Stimulated activated CD4-positive, alpha-beta T cell treated with anti-CD3 and anti-CD28 coated beads, Interleukin-2, amount 100 ng/mL, for 48 hours (primary cell): ENCODE measurements at places on chromosomes 6 and 20.

DNA sequence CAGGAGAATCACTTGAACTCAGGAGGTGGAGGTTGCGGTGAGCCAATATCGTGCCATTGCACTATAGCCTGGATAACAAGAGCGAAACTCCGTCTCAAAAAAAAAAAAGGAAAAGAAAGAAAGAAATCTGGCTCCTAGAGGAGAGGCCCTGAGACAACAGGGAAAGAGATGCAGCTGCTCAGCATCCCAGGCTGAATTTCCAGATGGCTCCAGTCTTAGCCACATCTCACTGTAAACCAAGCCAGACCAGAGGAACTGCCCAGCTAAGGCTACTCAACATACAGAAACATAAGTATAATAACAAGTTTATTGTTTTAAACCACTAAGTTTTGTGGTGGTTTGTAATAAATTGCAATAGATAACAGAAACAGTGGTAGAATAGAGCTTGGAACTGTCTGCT, 38.5 kb upstream of the TASP1 start:
- DNase-seq = no peak

- no peak for DNase-seq
These were observed 30.2 kb downstream of the CHD6 start for GRCh38 chr20:41587956-41588355.

- no peak for DNase-seq
These were observed 10.0 kb downstream of the KIF16B start for GRCh38 chr20:16563066-16563806.

DNA sequence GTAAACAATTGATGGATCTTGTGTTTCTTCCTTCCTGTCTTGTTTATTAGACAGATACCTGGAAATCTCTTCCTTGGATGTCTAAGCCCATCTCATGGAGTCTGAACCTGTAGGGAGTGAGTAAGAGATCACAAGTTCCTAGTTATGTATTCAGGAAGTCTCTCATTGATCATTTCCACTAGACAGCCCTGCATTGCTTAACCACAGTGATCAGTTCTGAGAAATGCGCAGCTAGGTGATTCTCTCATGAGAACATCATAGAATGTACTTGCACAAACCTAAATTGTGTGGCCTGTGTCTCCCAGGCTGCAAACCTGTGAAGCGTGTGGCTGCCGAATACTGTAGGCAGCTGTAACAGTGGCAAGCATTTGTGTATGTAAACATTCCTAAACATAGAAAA, 39.1 kb downstream of the FAM120B start:
- DNase-seq = no peak

DNA sequence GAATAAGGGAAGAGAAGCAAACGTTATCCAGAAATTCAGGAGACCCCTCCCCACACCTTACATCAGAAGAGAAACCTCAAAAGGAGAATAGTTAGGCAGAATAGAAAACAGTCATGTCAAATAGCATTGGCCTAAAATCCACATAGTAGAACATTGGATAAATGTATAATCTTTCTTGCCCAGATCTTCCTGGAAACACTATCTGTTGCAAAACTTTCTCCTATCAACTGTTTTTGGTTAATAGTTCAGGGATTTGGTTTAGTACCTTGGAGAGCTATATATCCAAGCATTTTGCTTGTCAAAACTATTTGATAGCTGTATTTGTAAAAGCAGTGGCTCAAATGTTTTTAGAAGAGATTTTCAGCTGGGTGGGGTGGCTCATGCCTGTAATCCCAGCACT, 74.3 kb upstream of the PHACTR2 start:
- no peak for DNase-seq

- no peak for DNase-seq
These were observed 62.6 kb downstream of the CBFA2T2 start for GRCh38 chr20:33552519-33552918.

DNA sequence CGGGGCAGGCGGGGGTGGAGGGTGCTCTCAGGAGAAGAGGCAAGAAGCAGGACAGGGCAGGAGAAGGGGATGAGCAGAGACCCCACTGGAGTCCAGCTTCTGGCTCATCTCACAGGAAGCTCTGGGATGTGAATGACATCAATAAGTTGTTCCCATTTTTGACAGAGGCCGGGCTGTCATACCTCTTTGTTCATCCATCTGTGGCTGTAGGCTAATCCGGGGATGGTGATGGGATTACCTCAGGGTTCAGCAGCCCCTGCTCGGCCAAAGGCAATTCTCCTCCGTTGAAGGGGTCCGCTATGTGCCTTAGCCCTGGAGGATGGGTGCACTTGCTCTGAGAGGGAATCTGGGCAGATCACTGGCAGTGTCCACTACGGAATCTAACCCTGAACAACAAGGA, 3.3 kb upstream of the TMC2 start:
- no peak for DNase-seq

- DNase-seq = no peak
These were observed 249.8 kb upstream of the ID4 start for GRCh38 chr6:19587238-19587942.

GRCh38 chr6:134295953-134296553, 21.9 kb downstream of the SGK1 start:
- no peak for DNase-seq

GRCh38 chr6:132418235-132418965, 17.1 kb upstream of the MOXD1 start:
- DNase-seq = no peak
